NCI-H1092 (cell line): ENCODE measurements at places on chromosomes 1 and 21.

DNA sequence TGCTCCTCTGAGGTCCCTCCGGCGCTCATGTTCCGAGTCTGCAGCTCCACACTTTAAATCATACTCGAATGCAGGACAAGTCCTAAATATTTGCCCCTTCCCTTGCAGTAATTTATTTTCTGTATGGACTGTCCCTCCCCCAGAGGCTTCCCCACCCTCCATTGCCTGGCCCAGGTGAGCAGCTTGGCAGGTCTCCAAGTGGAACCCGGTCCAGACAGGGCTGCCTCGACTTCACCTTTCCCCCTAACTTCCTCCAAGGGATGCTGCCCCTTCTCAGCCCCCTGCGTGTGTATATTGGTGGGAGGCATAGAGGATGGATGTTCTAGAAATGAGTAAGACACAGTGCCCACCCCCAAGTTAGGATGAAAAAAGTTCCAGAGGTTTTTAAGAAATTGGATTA is 5.4 kb upstream of the OPTC start:
- no peak for DNase-seq

DNA sequence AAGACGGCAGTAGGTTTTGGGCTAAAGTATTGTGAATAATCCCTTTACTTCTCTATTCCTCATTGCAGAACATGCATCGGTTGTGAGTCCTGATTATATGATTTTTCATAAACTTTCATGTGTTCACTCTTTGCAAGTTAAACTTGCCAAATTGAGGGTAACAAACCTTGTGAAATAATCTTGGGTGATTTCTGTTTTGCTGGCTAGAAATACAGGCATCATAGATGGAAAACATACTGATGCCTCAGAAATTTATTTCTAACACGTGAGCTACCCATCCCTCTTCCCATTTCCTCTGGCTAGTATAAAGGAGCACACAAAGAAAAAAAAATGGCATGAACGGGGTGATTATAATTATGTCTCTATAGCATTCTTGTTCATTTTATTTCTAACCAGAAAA is 39.6 kb downstream of the RGS5 start:
- no peak for DNase-seq

GRCh38 chr1:50300297-50300696 is 122.9 kb downstream of the DMRTA2 start:
- peak; percentile 49 for DNase-seq

GRCh38 chr1:150551784-150552127 is 2.5 kb downstream of the ADAMTSL4 start:
- DNase-seq: no peak

- DNase-seq: no peak
Measured at GRCh38 chr1:6596351-6596750, 6.3 kb downstream of the KLHL21 start.

GRCh38 chr1:210366767-210367166 is 38.1 kb downstream of the HHAT start:
- DNase-seq: no peak

- no peak for DNase-seq
Measured at GRCh38 chr21:39518847-39519210, 67.1 kb downstream of the SH3BGR start.

- no peak for DNase-seq
Measured at GRCh38 chr1:169879034-169879840, 14.5 kb downstream of the SCYL3 start.

DNA sequence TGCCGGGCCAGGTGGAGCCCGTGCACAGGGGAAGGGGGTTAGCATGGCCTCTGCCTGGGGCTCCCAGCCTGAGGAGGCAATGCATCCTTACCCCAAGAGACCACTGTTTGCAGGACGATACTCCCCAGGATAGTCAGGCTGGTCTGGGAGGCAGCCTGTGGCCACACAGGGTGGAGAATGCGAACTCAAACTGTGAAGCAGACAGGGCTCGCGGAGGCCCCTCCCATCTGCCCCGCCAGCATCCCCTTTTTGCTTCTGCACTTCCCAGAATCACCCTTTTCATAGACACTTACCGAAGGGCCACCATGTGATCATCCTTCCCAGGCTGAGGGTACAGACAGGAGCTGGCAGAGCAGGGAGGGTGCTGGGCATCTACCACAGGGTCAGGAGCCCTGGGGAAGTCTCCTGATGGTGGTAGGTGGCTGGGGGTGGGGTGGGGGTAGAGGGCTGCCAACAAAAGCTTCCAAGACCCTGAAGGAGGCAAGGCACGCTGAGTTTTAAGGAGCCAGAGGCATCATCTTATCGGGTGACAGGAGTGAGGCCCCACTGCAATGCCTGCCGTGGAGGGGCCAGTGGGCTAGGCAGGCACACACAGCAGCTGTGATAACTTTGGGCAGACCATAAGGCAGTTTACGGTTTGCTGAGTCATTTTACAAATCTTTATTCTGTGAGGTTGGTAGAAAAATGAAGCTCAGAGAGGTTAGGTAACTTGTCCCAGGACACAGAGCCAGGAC is 31.3 kb upstream of the BTG2 start:
- DNase-seq: no peak

- DNase-seq: no peak
Measured at GRCh38 chr1:175043824-175044223, 20.6 kb upstream of the MRPS14 start.

DNA sequence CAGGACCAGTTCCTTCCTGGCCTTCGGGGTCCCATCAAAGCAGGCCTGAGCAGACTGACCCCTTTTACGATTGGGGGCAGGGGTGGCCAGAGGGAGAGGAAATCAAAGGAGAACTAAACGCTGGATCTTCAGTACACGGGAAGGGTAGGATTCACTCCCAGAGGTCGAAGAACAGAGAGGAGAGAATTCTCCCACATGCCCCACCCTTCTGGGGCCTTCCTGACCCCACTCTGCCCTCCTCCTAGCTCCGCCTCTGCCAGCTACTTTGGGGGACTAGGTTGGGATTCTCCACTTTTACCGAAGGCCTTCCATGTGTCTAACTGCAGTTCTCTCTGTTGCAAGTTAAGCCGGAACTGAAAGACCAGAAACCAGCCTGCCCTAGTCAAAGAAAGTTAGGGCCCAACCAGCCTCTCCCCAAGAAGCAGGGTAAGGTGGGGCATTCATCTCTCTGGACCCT is 654 bp upstream of the ARHGEF2 start:
- no peak for DNase-seq

GRCh38 chr1:42210421-42211133 is 46.0 kb upstream of the GUCA2A start:
- no peak for DNase-seq

DNA sequence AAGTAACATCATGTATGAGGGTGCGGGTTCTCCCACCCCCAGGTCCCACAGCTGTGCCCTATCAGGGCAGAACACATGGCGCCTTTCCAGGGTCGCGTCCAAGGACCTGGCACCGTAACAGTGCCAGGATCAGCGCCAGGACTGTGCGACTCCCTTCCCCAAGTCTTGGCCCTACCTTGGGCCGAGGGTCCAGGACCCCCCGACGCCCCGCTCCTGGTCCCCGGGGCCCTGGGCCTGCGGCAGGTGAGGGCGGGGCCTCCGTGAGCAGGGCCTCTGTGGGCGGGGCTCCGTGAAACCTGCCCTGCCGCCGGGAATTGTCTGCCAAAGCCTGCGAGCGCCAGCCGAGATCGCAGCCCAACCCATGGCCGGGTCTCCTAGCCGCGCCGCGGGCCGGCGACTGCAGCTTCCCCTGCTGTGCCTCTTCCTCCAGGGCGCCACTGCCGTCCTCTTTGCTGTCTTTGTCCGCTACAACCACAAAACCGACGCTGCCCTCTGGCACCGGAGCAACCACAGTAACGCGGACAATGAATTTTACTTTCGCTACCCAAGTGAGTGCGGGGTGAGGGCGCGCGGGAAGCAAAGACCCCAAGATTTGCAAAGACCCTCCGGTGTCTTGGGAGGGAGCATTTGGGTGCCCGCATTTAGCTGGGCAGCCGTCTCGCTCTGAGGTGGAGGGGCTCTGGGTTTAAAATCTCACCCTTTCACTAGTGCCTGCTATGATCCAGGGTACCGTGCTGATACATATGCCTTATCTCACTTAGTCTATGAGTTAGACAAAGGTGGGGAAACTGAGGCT is at the start of gene RHBG:
TSS of gene RHBG (plus strand) at position 323 of the 796 bp plus-strand sequence. CDS start at position 362, 39 bp downstream.
- DNase-seq: peak; percentile 5

GRCh38 chr1:156828400-156829124 is 11.9 kb upstream of the SH2D2A start:
- DNase-seq: no peak

DNA sequence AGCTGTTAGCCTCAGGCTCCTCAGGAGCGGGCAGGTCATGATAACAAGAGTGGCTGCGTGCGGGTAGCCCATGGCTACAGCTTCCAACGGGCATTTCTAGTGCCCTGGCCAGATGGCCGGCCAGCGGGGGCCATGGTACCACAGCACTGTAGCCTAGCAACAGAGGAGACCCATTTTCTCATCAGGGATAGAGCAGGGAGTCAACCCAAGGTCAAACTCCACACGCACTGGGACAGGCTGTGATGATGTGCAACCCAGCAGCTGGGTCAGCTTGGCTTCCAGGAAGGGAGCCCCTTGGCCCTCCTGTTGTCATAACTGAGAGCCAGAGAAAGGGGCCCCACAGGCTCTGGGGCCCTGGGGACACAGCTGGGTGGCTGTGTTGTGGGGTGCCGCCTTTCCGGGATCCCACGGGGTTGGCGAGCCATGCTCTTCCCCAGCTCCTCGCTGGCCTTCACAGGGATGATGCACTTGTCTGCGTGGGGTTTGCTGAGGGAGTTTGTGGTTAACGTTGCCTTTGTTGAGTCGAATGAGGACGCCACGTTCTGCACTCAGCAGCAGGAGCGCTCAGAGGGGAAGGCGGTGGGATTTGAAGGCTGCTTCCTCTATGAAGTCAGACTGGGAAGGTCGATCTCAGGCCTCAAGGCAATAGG is 46.3 kb downstream of the COL18A1 start:
- DNase-seq: no peak

GRCh38 chr1:110960777-110961420 is 2.8 kb downstream of the LRIF1 start:
- DNase-seq: no peak

GRCh38 chr1:37098237-37098636 is 63.9 kb upstream of the GRIK3 start:
- DNase-seq: no peak

DNA sequence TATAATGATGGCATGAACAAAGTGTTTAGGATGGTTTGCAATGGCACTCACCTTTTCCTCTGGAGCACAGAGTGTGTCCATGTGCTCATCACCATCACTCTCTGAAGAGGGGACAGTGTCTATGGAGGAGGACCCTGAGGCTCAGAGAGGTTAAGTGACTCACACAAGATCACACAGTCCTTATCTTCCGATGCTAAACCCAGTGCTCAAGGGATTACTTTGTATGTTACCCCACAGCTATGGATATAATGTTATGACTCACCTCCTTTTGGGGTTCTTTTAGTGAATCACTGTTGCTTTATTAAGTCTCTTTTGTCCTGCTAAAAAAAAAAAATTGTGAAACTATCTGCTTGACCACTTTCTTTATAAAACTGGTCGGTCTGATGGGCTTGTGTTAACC is 67.6 kb downstream of the TENT5C start:
- DNase-seq: no peak

DNA sequence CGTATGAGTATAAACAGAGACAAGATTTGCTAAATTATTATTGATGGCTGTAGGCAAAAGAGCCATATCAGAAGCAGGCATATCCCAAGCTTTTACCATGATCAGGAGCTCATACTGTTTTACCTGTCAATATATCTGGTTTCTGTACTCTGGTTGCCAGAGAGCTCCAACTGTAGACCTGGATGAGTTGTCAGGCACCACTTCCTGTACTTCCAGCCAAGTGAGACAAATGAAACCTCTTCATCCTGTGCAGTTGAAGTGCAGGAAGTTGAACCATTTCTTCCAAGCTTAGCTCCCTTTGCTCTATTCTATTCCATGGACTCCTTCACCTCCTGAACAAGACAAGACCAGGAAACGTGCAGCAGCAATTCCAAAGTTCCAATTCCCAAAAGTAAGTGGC is 115.6 kb downstream of the ZNF281 start:
- DNase-seq: no peak
